ENCODE measurements at places on chromosomes 12 and 14.

DNA sequence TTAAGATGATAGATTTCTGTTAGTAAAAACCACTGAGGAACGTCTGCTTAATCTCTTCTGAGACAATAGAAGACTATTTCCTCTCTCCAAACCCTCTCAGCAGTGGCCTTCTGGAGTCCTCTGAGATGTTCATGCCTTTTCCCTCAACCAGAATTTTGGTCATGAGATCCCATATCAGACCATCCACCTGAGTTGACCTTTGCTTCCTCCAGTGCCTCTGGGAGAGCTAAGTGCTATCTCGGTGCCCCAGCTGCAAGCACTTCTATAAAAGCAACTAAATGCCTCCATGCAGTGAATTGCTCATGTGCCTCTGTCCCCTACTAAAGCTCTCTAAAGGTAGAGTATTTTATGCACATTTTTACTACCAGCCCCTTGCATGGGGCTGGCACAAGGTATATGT is 172.8 kb upstream of the BCL2L14 start:
- no peak for DNase-seq

- DNase-seq, result no peak
These were observed 52.3 kb downstream of the SLC25A47 start for GRCh38 chr14:100375266-100375962.

DNA sequence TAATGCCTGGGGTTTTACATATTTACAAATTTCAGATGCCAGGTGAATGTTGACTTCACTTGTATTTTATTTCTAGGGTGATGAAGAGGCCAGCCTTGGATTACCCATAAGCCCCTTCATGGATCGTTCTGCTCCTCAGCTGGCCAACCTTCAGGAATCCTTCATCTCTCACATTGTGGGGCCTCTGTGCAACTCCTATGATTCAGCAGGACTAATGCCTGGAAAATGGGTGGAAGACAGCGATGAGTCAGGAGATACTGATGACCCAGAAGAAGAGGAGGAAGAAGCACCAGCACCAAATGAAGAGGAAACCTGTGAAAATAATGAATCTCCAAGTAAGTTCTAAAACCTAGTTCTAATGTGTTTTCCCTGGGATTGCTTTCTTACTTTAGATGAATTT is 41.3 kb upstream of the SLCO1C1 start:
- DNase-seq, result no peak

DNA sequence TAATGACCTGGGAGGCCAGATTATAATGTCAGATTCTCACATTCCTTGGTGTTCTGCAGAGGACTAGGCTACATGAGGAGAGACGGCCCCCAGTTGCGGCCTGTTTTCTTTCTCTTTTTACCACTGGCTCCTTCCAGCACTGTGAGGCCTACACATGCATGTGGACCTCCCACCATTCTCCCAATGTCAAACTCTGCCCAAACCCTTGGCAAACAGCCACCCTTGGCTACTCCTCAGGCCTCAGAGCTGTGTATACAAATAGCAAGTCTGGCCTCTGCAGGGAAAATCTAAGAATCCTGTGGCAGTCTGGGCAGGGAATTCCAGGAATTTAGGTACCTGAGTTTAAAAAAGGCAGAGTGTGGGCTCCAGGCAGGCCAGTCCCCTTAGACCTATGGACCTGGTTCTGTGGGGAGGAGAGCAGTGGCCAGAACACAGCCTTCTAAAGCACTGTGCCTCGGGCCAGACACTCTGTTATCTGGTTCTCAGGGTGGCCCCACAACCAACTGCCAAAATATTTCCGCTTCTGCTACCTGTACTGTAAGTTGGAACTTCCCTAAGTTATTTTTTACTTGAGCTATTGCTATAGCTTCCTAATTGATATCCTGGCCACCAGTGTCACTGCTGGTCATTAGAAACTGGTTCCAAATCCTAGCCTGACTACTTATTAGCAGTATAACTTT is 19.9 kb upstream of the NEDD1 start:
- DNase-seq, result no peak

GRCh38 chr12:22285846-22286245 is 48.7 kb downstream of the ST8SIA1 start:
- DNase-seq, result no peak

DNA sequence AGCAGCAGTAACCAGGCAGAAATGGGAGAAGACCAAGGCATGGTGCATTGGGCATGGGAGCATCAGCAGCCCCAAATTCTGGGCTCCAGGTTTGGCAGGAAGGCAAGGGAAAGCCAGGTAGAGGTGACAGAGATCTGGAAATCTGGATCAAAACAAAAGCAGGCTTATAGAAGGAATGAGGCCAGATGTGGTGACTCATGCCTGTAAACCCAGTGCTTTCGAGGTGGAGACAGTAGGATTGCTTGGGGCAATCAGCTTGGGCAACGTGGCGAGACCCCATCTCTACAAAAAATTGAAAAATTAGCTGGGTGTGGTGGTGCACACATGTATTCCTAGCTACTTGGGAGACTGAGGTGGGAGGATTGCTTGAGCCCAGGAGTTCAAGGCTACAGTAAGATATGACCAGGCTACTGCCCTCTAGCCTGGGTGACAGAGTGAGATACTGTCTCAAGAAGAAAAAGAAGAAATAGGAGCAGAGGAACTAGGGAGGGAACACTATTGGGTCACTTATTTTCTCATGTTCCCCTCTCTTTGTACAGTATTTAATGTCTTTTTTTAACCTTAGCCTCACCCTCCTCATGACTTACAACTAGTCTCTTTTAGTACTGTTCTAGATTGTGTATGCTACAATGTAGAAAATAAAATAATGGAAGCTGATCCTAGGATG is 25.1 kb downstream of the SLC4A8 start:
- DNase-seq, result no peak

GRCh38 chr12:49887091-49887490 is 16.6 kb downstream of the FAIM2 start:
- no peak for DNase-seq

DNA sequence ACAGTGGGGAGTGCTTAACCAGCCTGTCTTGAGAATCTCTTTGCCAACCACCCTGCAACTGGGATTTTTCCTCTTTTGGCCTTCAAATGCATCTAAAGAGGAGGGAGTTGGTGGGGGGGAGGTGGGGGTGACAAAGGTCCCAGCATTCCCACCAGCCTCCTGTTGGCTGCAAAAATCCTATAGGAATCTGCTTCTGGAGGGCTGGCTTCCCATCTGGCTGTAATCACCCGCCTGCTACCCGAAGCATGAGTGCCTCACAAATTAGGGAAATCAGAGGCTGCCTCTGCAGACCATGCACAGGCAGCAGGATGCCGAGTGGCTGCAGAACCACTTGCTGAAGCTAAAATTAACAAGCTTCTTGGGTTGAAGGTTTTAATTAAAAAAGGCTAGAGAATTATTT is 73.9 kb upstream of the WSCD2 start:
- DNase-seq, result no peak

- no peak for DNase-seq
These were observed 90.8 kb downstream of the PRKAB1 start for GRCh38 chr12:119758722-119759121.

DNA sequence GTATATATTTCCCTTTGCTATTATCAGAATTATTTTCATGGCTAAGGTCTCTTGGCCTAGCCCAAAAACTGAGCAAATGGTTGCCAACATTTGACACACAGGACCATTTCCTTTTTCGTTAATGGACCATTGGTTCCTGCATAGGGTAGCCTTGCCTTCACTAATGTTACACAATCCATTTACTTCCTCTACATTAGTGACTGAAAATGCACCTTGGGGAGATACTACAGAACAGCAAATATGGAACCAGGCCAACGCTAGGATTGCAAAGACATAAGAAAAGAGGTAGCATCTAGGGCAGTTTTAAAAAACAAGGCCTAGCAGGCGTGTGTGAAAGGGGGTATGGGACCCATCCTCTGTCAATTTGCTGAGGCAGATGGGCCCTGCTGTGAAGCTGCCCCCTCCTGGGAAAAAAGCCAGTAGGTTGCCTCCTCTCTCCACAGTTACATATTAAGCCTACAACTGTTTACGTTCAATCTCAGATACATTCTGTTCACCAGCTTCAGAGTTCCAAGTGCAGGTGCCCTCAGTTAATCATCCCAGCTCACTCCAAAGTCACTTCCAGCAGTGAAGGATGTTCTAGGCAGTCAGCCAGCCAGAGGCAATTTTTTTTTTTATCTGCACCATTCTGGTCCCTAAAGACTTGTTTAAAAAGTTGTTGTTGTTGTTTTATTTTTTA is 15.0 kb downstream of the AQP6 start:
- DNase-seq, result no peak

- DNase-seq, result peak; percentile 40
These were observed 25.3 kb upstream of the SPTLC2 start for GRCh38 chr14:77641534-77642341.

GRCh38 chr12:3436461-3437065 is 54.4 kb upstream of the PRMT8 start:
- DNase-seq, result no peak

- no peak for DNase-seq
These were observed 25.7 kb downstream of the METTL25 start for GRCh38 chr12:82383930-82384552.

- no peak for DNase-seq
These were observed 98.2 kb downstream of the ZFP36L1 start for GRCh38 chr14:68694516-68695235.

DNA sequence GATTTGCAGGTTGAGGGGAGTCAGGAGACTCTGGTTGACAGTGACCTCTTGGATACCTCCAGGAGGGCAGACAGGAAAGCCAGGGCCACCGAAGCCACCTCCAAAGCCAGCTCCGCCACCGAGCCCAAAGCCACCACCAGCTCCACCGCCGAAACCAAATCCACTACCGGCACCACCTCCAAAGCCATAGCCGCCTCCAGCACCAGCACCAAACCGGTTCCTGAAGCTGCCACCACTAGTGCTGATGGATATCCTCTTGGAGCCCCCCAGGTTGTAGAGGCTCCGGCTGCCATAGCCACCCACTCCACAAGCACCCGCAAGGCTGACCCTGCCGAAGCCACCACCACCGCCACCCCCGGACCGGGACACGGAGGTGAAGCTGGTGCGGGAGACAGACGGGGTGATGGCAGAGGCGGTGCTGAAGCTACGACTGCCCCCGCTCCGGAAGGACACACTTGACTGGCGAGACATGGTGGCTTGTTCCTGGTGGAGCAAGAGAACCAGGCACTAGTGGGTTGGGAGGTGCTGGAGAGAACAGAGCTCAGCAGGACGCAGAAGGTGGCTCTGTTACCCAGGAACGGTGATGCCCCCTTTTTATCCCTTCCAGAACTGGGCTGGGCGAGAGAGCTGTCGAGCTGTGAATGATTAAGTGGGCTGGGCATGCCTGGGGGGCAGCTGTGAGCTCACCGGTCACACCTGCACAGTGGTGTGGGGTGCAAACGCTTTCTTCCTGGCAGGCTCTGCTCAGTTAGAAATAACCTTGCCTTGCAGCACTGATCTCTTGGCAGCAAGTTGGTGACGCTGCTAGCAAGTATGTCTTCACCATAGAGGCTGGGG is at the start of gene KRT5:
TSS of gene KRT5 (minus strand) at position 569 of the 837 bp plus-strand sequence. CDS start at position 471, 98 bp downstream.
- DNase-seq, result no peak

DNA sequence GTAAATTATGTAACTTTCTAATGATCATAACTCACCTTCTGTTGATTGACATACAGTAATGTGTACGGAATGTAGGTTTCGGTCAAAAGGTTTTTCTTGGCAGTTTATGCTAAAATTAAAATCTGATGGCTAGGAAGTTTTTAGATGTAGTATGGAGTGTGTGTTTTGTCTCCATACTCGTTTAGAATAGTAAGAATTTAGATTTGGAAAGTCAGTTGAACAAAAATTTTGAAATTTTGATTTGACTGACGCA is 859 bp downstream of the PALS1 start:
- no peak for DNase-seq

DNA sequence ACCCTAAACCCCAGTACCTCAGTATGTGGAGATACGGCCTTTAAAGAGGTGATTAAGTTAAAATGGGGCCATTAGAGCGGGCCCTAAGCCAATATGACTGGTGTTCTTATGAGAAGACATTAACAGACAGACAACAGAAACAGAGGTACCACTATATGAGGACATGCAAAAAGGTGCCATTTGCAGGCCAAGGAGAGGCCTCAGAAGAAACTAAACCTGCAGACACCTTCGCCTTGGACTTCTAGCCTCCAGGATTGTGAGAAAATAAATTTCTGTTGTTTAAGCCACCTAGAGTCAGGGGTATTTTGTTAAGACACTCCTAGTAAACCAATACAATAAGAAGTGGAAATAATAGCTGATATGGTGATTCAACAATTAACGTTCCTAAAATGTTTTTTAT is 32.6 kb downstream of the PTPRB start:
- DNase-seq, result no peak

DNA sequence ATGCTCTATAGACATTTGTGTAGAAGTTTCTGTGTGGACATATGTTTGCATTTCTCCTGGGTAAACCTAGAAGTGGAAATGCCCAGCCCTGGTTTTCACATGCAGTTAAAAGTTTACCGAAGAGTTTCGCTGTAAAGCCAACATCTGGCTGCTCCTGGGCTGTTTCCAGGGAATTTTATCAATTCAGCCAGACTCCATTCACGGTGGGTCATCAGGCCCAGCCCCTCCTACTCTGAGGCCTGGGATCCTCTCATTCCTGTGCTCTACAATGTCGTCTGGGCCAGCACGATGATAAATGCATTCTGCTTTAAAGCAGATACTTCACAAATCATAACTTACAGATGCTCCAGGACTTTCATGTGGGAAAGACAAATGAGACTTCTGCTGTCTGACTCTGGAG is 7.1 kb downstream of the NUAK1 start:
- no peak for DNase-seq

DNA sequence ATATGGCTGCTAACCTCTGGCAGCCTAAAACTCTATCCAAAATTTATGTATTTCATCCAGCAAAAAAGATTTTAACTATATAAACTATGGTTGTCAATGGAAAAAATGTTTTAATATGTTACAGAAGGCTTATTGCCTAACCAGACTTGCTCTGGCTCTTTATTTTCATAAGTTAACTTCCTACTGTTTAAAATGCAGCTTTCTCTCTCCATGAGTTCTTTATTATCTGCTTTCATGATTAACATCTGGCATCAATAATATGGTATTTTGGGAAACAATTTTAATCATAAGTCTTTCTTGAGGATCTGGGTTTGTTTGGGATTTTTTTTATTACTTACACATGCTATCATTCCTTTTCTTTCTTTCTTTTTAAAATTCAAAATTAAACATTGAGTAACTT is 20.5 kb downstream of the KERA start:
- DNase-seq, result no peak

- no peak for DNase-seq
These were observed 20.7 kb downstream of the IFT43 start for GRCh38 chr14:76006253-76006652.

DNA sequence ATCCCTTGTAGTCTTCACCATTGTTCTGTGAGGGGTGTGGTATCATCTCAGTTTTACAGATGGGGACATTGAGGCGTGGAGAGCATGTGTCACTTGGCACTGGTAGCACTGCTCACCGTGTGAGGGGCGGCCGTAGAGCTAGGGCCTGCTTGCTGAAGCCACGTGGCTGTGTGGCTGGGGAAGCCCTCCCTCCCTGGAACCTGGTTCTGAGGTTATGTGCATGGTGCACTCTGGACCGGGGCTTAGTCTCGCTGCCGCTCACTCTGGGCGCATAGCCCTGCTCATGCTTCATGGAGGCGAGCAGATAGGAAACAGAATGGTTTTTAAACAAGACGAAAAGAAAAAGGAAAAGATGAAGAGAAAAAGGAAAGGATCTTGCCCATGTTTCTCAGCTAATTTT is 46.1 kb downstream of the CACNA1C start:
- DNase-seq, result no peak
